Amniotic epithelial cell (primary cell): ENCODE measurements at places on chromosomes 7 and 10.
A peak's percentile ranks its signal among the peaks of the same experiment; 100 is the strongest.

- DNase-seq = no peak
Observed at GRCh38 chr10:88583584-88583957, 453 bp upstream of the RNLS start.

DNA sequence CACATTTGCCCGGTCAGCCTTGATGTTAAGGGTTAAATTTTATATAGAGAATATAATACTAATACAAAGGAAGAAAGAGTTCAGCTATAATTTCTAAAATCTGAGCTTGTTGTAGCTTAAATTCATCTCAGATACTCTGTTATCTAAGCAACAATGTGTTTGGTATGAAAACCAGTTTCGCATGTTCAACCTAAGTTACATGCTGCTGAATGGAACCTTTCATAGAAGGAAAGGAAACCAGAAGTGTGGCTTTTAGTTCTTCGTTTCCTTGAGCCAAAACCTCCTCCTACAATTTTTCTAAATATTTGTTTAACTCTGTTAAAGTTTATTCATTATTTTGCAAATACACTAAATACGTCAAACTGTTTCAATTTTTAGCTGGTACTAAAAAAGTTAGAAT lies 18.5 kb downstream of the AGR2 start:
- DNase-seq = no peak

DNA sequence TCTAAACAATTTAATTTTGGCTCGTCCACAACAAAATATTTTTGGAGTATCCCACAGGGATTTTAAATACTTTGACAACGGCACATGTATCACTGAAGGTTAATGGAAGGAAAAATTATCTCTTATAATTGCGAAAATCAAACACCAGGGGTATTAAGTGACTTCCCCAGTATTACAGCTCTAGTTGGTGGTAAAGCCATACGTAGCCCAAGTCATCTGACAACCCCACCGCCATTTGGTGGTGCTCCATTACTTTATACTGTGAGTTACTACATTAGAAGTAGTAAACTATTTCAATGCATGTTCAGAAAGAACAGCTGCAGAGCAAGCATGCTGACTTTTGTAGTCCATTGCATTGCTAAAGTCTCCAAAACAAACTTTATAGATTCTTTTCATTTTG lies 179.7 kb downstream of the HGF start:
- DNase-seq = no peak

DNA sequence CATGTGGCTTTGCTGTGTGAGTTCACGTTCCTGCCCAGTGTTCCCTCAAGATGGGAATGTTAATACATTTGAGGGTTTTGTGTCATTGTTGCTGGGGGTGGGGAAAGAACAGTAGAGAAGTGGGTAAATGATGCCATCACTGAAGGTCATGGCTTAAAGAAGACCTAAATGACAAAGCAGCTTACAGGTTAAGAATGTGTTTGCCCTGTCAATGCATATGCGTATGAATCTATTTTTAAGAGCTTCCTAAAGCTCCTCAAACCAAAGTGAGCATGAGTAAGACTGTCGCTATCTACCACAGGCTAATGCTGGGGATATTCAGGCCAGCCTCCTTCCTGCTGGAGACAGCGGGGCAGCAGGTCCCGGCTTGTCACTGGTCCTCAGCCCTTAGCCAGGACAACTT lies 162.9 kb downstream of the CREB5 start:
- peak; percentile 67 for DNase-seq

- DNase-seq = peak; percentile 47
Observed at GRCh38 chr7:36473454-36474282, 84.0 kb downstream of the ANLN start.

GRCh38 chr10:68489919-68490318 lies 18.1 kb upstream of the DNA2 start:
- peak; percentile 64 for DNase-seq

DNA sequence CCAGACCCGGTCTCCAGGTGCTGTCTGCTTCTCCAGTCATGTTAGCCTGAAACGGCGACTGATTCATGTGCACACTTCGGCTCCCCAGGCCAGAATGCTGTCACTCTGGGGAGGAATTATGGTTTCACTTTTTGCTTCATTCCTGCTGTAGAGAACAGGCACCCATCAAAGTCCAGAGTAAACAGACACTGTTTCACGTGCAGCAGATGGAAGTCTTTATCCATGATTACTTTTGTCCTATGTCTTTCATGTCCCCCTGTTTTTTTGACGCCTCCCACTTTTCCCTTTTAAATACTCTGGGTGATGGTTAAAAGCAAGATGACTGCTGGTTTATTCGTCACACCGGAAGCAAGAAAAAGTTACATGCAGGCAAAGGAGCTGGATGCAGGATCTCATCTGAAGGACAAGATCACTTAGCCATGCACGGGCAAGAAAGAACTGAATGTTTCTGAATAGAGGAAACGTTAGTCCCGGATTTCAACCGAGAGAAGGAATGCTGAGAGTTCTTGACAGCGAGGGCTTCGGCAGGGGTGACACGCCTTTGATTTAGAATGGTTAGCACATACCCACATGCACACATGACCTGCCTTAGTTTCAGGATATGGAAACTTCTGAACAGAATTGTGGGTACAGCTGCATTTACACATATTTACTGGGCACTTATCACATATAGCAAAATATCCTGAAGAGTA lies 250.0 kb upstream of the KLF6 start:
- DNase-seq = peak; percentile 47

DNA sequence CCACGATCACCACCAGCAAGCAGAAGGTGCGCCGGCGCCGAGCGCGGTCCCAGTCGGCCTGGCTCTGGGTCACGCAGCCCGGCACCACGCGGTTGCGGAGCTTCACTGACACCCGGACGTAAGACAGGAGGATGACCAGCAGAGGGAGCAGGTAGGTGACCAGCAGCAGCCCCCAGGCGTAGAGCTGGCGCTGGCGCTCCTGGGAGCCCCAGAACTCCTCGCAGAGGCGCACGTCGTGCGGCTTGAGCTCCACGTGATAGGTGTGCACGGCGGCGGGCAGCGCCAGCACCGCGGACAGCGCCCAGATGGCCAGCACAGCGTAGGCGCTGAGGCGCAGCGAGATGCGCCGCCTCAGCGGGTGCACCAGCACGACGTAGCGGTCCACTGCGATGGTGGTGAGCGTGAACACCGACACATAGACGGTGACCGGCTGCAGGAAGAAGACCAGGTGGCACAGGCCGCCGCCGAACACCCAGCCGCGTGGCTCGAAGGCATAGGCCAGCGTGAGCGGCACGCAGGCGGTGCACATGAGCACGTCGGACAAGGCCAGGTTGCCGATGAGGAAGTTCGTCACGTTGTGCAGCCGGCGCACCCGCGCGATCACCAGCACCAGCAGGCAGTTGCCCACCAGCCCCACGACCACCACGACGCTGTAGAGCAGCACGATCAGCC lies 920 bp downstream of the PRLHR start:
- peak; percentile 20 for DNase-seq

GRCh38 chr10:103888113-103888841 lies 29.7 kb downstream of the STN1 start:
- DNase-seq = peak; percentile 77

- DNase-seq = no peak
Observed at GRCh38 chr7:100578246-100579183, 4.8 kb upstream of the SAP25 start.

DNA sequence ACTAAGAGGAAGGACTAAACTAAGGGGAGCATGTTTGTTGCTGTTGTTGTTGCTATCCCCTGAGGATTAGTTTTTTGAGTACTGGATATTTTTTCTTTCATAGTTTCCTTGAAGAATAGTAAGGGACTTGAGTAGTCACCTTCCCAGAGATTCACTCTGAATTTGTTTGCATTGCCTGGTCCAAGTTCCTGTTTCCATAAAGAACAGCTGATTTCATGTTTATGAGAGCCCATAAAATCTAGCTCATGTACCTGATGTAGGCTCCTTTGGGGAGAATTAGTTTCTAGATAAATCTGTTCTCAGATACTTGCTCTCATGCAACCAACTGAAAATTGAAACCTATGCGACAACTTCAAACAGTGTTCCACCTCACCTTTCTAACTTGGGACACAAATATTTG lies 464.4 kb upstream of the MBL2 start:
- DNase-seq = no peak

- no peak for DNase-seq
Observed at GRCh38 chr10:126021833-126022500, 125.6 kb downstream of the FANK1 start.

DNA sequence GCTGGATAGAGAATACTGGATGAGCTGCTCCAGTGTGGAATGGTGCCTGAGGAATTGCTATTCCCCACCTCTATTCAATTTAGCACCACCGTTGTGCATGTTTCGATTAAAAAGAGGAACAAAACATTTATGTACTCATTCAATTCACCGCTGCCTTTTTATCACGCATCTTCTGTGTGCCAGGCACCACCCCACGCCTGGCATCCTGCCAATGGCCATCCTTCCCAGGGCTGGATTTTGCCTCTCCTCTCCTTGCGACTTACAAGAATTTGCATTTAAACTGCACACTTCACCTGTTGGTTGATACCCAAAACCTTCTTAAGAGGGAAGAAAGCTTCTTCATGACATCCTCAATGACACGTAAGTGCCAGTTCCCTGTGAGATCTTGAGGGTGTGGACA lies 110.2 kb upstream of the DPP6 start:
- no peak for DNase-seq

- DNase-seq = no peak
Observed at GRCh38 chr10:17019696-17020095, 109.9 kb downstream of the CUBN start.

DNA sequence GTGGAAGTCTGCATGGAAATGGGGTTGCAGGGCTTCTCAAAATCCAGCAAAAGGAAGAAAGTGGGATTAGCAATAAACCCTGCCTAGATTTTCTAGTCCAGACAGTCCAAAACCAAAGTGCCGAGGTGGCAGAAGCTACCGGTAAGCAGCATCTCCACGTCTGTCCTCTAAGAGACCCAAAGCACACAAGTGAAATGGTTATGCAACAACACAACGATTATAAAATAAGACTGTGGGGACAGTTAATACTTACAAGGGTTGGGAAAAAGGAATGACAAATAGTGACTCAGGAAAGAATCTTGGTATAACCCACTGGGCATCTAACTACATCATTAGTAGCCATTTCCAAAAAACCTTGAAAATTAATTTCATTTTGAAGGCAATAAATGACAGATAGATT lies 24.7 kb downstream of the CREB3L2 start:
- DNase-seq = peak; percentile 53

GRCh38 chr7:96671854-96672253 lies 37.8 kb downstream of the SEM1 start:
- no peak for DNase-seq

- no peak for DNase-seq
Observed at GRCh38 chr7:109696723-109697122, 1127.0 kb downstream of the DNAJB9 start.

DNA sequence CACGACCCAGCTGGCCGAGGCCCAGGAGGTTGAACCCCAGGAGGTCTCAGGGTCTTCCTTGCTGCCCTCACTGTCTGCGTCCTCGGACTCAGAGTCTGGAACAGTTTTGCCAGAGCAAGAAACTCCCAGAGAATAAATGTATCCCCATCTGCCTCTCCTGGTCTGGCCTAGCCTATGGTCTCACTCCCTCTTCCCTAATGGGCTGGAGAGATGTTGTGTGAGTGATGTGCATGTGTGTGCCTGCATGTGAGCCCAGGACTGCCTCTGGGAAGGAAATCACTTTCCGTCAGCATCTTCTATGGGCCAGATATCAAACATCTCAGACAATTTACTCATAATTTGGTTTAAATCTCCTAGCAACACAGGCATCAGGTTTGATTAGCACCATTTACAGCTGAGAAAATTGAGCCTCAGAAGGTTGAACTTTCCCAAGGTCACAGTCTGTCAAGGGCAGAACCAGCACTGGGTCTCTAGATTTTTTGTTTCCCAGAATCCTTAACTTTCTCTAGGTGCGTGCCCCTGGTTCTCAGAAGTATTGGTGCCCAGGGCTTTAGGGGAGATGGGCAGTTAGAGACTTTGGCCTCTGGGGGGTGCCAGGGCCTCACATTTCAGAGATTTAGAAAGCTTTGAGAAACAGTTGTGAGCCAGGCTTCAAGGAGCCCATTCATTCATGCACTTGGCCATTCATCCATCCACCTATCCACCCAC lies 4.9 kb downstream of the TMEM270 start:
- DNase-seq = peak; percentile 46

GRCh38 chr10:58508316-58508715 lies 4.4 kb upstream of the BICC1 start:
- peak; percentile 18 for DNase-seq

GRCh38 chr10:29273478-29273877 lies 15.4 kb upstream of the LYZL1 start:
- DNase-seq = no peak

- no peak for DNase-seq
Observed at GRCh38 chr7:6613706-6614105, 1.7 kb upstream of the ZNF853 start.

DNA sequence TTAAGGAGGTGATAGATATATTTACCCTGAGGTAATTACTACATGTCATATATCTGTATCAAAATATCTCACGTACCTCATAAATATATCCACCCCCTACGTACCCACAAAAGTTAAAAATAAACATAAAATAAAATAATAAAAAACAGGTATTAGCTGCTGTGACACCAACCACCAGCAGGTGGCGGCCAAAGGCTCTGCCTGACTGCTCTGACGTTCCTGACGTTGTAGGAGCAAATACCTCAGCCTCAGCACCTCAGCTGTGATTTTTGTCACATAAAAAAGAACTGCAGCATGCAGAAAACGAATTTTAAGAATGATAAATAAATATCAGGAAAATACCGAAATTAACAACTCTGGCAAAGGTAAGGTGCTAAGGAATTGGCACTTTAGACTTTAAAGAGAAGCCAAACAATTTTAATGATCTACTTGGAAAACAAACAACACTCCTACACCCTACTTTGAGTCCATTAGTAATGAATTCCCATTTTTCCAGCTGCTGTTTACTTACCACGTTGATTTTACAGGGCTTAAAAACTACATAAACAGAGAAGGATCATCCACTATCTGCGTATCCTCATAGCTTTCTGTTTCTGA lies 125.4 kb upstream of the TARP start:
- DNase-seq = peak; percentile 22

- no peak for DNase-seq
Observed at GRCh38 chr10:103257812-103258211, 12.1 kb downstream of the RPEL1 start.
